Activated CD4-positive, alpha-beta T cell treated with anti-CD3 and anti-CD28 coated beads, Interleukin-2, amount 10 ng/mL, durations not matched to agents 7 days and 5 days (primary cell): ENCODE measurements at places on chromosomes 4 and X. TPM values are rescaled to one million over a fixed set of nuclear protein-coding genes. Genes with fewer than 3 reads are reported as not detected.

The INTU gene
- not detected for total RNA-seq

The TLR2 gene
- total RNA-seq, result 0.97 TPM

The ARSJ gene
- not detected for total RNA-seq

GRCh38 chr4:45539142-45539814, 584.6 kb downstream of the GABRG1 start:
- no peak overlapping the region for H3K27ac ChIP-seq
- no peak overlapping the region for H3K4me3 ChIP-seq
- H3K4me1 ChIP-seq, result no peaks in the 10 kb centered on the region
- no peak for DNase-seq

DNA sequence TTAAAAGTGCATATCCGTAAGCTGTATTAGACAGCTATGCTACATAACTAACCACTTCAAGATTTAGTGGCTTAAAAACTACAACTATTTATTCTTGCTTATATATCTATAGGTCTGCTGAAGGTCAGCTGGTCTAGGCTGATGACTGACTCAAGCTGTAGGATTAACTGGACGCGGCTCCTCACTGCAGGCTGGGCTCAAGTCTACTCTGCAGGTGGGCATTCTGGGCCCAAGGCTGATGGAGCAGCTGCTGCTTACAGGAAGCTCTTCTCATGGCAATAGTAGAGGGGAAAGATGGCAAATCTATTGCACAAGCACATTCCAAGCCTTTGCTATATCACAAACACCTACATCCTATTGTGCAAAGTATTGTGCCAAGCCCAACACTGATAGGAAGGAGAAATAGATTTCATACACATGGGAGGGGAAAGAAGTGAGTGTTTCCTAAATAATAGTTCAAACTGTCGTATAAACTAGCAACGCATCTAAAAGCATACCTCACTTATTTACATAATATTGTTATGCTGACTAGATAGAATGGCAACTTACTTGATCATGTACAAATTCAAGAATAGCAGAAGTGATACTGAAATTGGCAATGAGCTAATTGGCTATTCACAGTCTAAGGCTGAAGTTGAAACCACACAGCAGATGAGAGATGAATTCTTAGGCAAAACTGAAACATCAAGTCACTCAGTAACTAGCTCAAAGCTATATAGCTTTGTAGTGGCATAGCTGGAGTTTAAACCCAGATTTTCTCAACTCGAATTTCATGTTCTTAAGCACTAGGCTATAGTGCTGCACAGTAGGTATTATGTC, 263.8 kb downstream of the NKX6-1 start:
- no peak overlapping the region for H3K4me3 ChIP-seq
- no peaks in the 10 kb centered on the region for H3K4me1 ChIP-seq
- DNase-seq, result no peak
- no peak overlapping the region for H3K27ac ChIP-seq

GRCh38 chr4:180106122-180106521, 2137.1 kb upstream of the TENM3 start:
- no peaks in the 10 kb centered on the region for H3K27me3 ChIP-seq
- H3K4me3 ChIP-seq, result no peak overlapping the region
- no peaks in the 10 kb centered on the region for H3K4me1 ChIP-seq
- DNase-seq, result no peak
- no peaks in the 10 kb centered on the region for H3K36me3 ChIP-seq
